ENCODE measurements at places on chromosomes 12 and 14.

DNA sequence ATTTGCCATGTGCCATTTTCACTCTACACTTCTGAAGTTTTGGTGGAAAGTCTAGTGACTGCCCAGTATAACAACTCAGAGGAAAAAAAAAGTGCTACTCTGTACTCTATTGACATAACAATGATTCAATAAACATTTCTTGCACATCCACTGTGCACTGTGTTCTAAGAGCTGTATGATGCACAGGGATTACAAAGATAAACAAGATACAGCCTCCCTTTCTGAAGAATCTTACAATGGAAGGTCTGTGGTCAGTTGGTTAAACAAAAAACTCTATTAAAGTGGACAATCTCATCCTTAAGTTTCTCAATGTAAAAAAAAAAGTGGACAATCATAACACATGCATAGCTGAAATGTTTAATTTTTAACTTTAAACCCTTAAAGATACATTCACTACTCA lies 105.7 kb upstream of the RASSF8 start:
- DNase-seq = no peak

DNA sequence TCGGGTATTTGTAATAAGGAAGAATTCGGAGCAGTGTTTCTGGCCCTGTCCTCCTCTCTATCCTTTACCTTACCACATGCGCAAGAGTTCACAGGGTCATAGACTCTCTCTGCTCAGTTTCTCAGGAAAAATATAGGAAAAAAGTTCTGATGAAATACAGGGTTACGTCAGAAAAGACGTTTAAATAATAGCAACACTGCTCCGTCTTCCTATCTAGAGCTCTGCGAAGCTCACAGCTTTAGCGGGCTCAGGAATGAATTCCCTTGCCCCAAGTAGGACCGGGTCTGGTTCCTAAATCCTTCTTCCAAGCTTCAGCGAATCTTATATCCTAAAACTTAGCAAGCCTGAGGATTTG lies 365 bp downstream of the CCDC59 start:
- DNase-seq = no peak

GRCh38 chr12:25839470-25839869 lies 119.0 kb upstream of the RASSF8 start:
- no peak for DNase-seq

- DNase-seq = peak; percentile 10
Measured at GRCh38 chr12:47721431-47721973, 3.8 kb downstream of the ENDOU start.

DNA sequence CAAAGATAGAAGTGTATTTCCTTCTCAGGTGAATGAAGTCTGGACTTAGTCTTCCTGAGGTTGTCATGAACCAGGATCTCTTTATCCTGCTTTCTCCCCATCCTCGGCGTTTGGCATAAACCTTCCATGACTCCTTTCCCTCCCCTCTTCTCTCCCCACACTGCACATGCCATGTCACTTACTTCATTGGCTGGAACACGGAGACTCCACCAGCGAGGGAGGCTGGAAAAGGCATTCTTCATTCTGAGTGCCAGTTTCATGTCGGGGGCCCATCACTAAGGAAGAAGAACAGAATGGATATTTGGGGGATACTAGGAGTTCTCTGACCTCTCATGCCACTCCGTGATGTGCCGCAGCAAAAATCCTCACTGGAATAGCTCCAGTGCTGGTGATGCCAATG lies 105.6 kb downstream of the VCPKMT start:
- DNase-seq = no peak

DNA sequence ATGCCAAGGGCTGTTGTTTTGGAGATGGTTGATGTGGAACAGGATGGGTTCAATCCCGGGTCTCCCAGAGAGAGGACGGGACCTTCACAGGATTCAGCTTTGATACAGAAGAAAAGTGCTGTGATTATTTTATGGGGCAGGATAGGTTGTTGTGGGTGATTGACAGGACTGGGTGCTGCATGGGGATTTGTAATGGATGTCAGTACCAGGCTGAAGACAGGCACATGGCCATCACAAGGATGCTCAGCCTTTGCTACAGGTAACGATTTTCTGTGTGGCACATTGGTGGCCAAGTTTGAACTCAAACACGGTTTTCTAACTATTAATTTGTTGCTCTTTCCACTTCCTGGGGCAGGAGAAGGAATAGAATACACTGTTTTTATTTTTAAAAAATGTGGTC lies 4.5 kb upstream of the GUCY2C start:
- DNase-seq = no peak

DNA sequence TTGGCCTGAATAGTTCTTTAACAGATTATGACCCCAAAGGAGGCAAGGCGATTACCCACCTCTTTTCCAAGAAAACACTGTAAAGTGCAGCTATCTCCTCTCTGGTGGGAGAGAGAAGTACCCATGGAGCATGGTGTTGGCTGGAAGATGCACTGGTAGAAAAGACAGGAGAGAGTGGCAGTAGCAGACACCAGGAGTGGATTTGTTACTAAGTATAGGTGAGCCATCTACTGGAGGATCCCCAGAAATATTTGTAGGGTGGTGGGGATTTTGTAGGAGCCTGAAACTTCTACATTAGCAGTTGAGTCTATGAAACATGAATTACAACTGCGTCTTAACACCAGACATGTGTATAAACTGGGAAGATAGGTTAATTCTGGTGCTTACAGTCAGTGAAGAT lies 148.0 kb downstream of the SLC38A4 start:
- DNase-seq = no peak

- no peak for DNase-seq
Measured at GRCh38 chr12:26868447-26869103, 35.6 kb upstream of the ITPR2 start.

- no peak for DNase-seq
Measured at GRCh38 chr12:27342536-27342935, 9.9 kb downstream of the BMAL2 start.

DNA sequence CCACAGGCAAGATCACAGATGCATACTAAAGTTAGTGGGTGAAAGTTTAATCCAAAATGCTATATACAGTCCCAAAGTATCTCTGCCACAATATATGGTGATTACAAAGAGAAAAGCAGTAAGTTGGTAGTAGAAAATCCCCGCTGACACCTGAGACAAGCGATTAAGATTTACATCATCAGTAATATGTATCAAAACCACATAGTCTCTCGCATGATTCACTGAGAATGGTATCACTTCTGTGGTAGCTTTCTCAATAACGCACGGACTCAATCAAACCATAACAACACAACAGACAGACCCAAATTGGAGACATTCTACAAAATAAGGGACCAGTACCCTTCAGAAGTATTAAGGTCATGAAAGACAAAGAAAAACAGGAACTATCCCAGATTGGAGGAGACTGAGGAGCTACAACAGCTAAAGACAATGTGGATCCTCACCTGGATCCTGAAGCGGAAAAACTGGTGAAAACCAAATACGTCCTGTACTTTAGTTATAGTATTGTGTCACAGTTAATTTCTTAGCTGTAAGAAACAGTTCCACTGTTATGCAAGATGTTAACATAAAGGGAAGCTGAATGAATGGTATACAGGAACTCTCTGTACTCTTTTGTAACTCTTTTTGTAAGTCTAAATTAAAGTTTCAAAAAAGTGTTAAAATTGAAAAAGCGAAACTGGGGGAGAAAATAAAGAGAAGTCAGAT lies 51.0 kb downstream of the SPTLC2 start:
- no peak for DNase-seq

DNA sequence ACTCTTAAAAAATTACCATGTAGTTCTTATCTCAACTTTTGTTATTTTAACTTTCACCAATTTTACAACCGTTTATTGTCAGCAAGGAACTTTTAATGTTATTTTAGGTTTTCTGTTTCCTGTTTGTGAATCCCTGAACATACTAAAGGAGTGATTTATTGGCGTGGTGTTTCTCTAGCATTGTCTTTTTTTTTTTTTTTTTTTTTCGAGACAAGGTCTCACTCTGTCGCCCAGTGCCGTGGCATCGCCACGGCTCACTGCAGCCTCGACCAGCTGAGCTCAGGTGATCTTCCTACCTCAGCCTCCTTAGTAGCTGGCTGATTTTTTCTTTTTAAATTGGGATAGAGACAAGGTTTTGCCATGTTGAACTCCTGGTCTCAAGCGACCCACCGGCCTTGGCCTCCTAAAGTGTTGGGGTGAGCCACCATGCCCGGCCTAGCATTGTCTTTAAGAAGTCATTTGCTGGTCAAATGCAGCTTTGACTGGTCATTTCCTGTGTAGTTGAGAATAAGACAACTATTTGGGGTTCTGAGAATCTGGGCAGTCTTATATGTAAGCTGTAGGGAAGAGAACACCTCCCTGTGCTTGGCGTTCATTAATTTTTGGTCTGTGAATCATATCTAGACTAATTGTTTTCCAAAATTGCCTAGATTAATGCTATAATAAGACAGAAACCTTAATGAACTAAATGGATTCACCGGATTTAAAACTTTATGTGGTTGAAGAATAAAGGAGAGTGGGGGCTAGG lies 2.1 kb downstream of the WASHC4 start:
- no peak for DNase-seq

GRCh38 chr12:54136844-54137580 lies 51.8 kb downstream of the SMUG1 start:
- DNase-seq = no peak

DNA sequence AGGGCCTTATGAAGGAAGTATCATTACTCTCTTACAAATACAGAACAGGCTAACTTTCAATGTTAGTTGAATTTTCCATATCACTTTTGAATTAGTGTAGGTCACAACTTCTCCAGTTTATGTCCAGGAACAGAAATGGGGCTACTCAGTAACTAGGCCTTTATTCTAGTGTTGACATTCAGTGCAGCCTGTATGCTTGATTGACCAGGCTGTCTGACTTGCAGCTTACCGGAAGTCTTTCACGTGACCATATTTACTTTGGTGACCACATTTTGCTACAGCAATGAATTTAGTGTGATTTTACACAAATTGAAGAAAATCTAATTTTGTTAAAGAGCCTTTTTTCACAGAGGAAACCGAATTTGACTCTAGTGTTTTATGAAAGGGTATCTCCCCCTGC lies 12.4 kb downstream of the MTERF2 start:
- no peak for DNase-seq

DNA sequence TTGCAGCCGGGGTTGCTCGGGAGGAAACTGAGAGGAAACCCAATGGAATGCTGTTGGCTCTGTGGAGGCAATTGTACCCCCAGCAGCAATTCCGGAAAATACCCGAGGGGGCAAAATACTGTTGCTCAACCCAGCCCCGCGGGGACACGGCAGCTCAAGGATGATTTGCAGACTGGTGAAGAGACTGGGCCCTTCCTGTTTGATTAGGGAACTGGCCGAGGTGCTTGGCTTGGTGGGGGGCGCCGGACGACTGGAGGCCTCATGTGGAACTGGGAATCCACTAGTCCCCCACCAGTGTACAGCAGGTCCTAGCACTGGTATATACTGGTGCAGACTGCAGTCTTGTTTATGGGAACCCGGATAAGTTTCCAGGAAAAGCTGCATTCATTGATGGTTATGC lies 10.3 kb upstream of the RNASE12 start:
- DNase-seq = no peak

- no peak for DNase-seq
Measured at GRCh38 chr12:28127455-28127854, 62.8 kb upstream of the CCDC91 start.

DNA sequence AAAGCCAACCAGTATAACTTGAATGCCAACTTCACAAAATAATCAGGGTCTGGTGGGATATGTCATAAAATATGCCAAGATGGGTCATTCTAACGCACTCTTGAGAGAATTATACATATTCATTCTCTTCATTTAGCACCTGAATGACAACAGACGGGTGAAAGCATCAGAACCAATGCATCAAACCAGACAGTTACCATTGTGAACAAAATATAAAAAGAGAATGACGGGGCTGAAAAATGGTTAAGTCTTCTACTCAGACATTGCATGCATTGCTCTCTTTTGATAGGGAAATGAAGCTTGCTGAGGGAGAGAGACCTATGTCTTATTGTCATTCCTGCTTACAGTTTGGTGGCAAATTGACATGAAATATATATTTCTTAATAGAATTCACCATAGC lies 702.1 kb downstream of the NOVA1 start:
- DNase-seq = no peak

DNA sequence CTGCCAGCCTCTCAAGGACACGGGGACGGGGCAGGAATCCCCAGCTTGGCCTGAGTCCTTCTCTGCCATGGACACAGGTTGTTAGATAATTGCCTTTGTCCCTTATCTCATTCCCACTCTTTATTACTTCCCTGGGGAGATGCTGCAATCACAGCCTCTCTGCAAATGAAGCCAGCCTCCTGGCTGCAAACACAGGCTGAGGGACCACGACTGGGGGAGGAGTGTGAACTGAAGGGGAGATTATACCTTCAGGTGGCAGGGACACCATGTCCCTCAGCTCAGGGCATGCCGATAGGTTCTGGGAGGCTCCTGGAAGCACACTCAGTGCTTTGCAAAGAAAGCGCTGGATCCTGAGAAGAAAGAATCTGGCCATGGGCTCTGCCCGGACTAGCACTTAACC lies 16.1 kb upstream of the CHGA start:
- no peak for DNase-seq

- DNase-seq = peak; percentile 39
Measured at GRCh38 chr12:71685312-71685906, 473 bp upstream of the TMEM19 start.

DNA sequence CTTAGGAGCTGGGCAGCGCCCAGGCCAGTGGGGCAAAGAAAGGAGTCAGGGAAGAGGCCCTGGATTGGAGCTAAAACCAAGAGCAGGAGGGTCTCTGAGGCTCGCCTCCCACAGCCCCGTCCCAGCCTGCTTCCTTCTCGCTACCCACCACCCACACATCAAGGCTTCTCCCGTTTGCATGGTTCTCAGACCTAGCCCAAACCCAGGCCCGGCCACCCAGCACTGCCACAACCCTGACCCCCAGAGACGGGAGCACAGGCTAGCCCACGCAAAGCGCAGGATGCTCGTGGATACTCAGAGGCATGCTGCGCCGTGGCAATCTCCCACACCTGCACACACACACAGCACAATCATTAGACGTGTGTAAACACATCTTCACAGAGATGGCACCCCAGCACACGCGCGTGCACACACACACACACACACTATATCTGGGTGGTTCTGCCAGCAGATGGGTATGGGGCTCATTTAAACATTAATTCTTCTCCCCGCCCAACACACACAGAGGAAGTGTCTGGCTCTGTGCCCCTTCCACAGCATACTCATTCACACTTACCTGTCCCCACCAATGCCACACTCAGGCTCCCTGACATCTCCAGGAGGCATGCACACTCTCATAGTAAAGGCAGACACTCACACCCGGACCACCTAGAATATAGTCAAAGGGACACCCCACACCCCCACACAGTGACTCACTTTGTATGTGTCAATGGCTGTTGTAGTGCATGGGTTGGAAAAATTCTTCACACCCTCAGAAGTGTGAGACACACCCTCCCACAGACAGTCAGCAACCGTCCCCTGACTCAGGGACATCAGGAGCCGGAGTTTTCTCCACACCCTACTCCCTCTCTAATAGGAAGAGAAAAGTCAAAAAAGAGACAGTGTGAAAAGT lies 1.1 kb downstream of the CARMIL3 start:
- no peak for DNase-seq

GRCh38 chr12:127081058-127081457 lies 1185.9 kb upstream of the TMEM132C start:
- DNase-seq = no peak

DNA sequence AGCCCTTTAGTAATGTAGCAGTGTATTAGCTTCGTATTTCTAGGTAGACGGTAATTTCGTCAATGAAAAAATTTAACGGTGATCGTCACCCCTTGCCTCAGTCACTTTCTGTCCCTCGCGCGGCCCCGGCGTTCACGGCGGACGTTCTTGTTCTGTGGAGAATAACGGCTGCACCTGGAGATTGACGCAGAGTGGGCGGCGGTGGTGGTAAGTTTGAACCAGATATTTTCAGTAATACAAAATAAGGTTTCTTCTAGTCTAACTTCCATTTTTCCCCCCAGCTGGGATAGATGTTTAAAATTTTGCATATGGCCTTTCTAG lies 341 bp downstream of the ZNF10 start:
- DNase-seq = peak; percentile 52

GRCh38 chr14:45084946-45085346 lies 1.0 kb downstream of the PRPF39 start:
- DNase-seq = no peak
